ENCODE measurements at places on chromosomes 16 and 17. TPM values are rescaled to one million over a fixed set of nuclear protein-coding genes. Genes with fewer than 3 reads are reported as not detected.

DNA sequence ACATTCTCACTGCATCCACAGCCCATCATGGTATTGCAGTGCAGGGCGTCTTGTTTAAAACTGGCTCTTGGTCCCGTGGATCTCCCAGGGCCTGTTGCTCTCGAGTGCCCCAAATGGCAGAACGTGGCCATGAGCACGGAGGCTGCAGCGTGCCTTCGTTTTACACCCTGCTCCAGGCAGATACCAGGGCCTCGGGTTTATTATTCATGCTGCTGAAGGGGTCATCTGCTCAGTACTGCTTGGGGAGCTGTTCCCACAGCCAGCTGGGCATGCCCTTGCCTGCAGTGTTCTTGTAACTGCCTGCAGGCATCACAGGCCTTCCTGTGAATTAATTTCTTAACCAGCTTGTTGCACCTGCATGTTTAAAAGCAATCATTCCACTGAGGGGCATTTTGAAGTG, 129.7 kb upstream of the CHMP6 start:
- no peaks in the 10 kb centered on the region for H3K27me3 ChIP-seq
- no peak for DNase-seq
- H3K27ac ChIP-seq = no peak overlapping the region
- peaks cover 5% of the 10 kb centered on the region for H3K36me3 ChIP-seq

GRCh38 chr16:75238853-75239541, 12.4 kb downstream of the BCAR1 start:
- peaks cover 85% of the 10 kb centered on the region for H3K36me3 ChIP-seq
- H3K4me3 ChIP-seq = no peak overlapping the region
- peak overlapping the region; percentile 44 for H3K27ac ChIP-seq

The FTO gene
- total RNA-seq = 67.2 TPM

GRCh38 chr17:58982626-58983025, 124.1 kb downstream of the TRIM37 start:
- H3K27ac ChIP-seq = no peak overlapping the region
- no peak overlapping the region for H3K4me3 ChIP-seq
- H3K27me3 ChIP-seq = no peaks in the 10 kb centered on the region
- no peaks in the 10 kb centered on the region for H3K4me1 ChIP-seq
- DNase-seq = no peak

The PSME3 gene
- total RNA-seq = 238 TPM

GRCh38 chr16:48294724-48295123, 47.4 kb upstream of the ABCC11 start:
- no peaks in the 10 kb centered on the region for H3K27me3 ChIP-seq
- H3K36me3 ChIP-seq = peaks cover 21% of the 10 kb centered on the region
- H3K4me1 ChIP-seq = peaks cover 46% of the 10 kb centered on the region
- no peak overlapping the region for H3K4me3 ChIP-seq
- peak overlapping the region; percentile 48 for H3K27ac ChIP-seq
- no peak for DNase-seq

GRCh38 chr17:66187718-66188117, 4.2 kb downstream of the CEP112 start:
- H3K4me3 ChIP-seq = no peak overlapping the region
- DNase-seq = no peak
- peaks cover 7% of the 10 kb centered on the region for H3K4me1 ChIP-seq
- no peaks in the 10 kb centered on the region for H3K27me3 ChIP-seq

DNA sequence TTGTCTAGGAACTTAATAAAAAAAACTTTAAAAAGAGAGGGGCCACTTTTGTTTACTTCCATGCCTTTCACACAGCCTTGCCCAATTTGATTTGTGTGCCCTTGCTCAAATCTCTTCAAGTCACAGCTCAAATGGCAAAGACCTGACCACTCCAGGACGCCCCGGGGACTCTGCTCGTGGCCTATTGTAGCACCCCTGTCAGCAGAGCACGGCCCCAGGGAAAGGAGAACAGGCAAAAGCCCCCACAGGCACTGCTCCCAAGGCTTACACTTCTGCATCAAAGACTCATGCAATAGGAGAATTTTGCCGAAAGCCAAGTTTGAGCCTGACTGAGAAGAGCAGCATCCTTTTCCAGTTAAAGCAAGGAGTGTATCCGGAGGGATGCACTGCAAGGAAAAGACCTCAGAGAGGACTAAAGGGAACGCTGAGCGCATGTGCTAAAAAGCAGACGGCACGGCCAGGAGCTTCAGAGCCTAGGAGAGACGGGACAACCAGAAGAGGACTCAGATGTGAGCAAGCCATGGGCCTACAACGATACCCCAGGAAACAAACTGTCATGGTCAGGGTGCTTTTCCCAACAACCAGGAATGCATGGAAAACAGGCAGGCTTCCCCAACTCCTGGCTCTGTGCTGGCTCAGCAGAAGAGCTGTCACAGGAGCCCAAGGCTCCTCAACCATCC, 8.2 kb downstream of the CREBBP start:
- no peak overlapping the region for H3K27ac ChIP-seq
- no peak for DNase-seq
- peaks cover 42% of the 10 kb centered on the region for H3K4me1 ChIP-seq
- H3K4me3 ChIP-seq = no peak overlapping the region

The SDR42E1 gene
- total RNA-seq = 33.0 TPM

- peak within 1 kb of the TSS; percentile 93 for H3K4me3 ChIP-seq
- DNase-seq = peak; percentile 26
- H3K36me3 ChIP-seq = peaks cover 81% of the 10 kb centered on the region
- no peaks in the 10 kb centered on the region for H3K27me3 ChIP-seq
- peaks cover 32% of the 10 kb centered on the region for H3K4me1 ChIP-seq
These were observed at the start of gene CRAMP1 for GRCh38 chr16:1612320-1613111. Gene CRAMP1 (plus strand): TSS chr16:1612360. CDS start chr16:1614640, 2,280 bp downstream.

The ASPHD1 gene
- 64.1 TPM for total RNA-seq

- H3K36me3 ChIP-seq = peaks cover 9% of the 10 kb centered on the region
- H3K27ac ChIP-seq = no peak overlapping the region
- H3K4me3 ChIP-seq = peak overlapping the region; percentile 67
- DNase-seq = no peak
These were observed 1.7 kb downstream of the RABEP1 start for GRCh38 chr17:5283571-5284315.

DNA sequence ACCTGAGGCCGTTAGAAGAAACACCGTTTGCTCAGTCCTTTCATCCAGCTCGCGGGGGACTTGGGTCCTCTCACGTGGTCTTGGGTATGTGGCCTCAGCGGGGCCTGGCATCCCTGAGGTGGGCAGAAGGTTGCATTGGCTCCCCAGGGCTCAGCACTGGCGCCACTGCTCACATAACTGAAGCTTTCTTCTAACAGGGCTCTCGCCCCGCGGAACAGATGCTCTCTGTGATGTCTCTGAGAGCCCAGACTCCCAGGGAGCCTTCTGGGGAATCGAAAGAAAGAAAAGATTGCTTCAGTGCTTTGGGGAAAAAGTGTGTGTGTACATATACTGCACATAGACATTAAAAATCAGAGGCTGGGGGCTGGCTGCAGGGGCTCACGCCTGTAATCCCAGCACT, 10.1 kb downstream of the MGRN1 start:
- H3K4me3 ChIP-seq = no peak overlapping the region
- no peak overlapping the region for H3K27ac ChIP-seq
- no peaks in the 10 kb centered on the region for H3K27me3 ChIP-seq
- H3K4me1 ChIP-seq = no peaks in the 10 kb centered on the region
- peaks cover 35% of the 10 kb centered on the region for H3K36me3 ChIP-seq

The ARHGAP44 gene
- total RNA-seq = 17.5 TPM

The ZSCAN10 gene
- not detected for total RNA-seq

DNA sequence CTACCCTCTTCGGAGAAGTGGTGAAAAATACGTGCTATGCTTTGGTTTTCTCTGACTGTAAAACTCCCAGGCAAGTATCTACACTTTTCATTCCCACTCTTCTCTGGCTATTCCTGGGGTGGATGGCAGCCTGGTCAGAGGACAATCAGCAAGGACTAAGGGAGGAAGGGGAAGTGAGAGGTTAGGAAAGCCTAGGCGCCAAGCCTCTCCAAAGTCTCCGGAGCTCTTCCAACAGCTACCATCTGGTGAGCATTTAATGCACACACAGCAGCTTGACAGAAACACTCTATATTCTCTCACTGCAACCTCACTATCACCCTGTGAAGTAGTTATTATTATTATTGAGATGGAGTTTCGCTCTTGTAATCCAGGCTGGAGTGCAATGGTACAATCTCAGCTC, 65.1 kb downstream of the WSCD1 start:
- no peaks in the 10 kb centered on the region for H3K36me3 ChIP-seq
- no peak for DNase-seq
- H3K27ac ChIP-seq = no peak overlapping the region

The KRTAP4-6 gene
- total RNA-seq = not detected

DNA sequence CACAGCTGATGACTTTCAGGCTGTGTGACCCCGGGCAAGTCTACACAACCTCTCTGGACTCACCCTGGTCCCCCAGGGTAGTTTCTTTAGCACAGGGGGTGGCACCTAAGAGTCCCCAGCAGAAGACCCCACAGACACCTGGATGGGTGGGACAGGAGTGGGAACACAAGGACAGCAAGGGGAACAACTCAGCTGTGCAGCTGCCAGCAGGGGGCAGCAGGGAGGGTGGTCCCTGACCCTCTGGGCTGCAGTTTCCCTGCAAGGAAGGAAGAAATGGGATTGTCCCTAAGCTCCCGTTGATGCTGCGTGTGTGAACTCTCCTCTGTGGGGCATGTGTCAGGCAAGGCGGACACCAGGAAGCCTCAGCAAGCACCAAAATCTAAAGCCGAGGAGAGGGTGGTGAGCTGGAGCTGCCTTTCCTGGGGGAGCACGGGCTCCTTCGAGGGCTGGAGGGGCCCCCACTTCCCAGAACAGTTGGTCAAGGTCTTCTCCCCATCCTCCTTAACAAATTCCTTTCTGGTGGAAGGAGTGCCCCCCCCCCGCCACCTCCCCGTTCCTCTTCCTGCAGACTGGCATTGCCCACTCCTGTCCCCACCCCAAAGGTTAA, 24.1 kb upstream of the CDH5 start:
- H3K4me3 ChIP-seq = no peak overlapping the region
- peaks cover 86% of the 10 kb centered on the region for H3K27me3 ChIP-seq
- H3K4me1 ChIP-seq = no peaks in the 10 kb centered on the region
